ENCODE measurements at places on chromosomes 16 and 17.

DNA sequence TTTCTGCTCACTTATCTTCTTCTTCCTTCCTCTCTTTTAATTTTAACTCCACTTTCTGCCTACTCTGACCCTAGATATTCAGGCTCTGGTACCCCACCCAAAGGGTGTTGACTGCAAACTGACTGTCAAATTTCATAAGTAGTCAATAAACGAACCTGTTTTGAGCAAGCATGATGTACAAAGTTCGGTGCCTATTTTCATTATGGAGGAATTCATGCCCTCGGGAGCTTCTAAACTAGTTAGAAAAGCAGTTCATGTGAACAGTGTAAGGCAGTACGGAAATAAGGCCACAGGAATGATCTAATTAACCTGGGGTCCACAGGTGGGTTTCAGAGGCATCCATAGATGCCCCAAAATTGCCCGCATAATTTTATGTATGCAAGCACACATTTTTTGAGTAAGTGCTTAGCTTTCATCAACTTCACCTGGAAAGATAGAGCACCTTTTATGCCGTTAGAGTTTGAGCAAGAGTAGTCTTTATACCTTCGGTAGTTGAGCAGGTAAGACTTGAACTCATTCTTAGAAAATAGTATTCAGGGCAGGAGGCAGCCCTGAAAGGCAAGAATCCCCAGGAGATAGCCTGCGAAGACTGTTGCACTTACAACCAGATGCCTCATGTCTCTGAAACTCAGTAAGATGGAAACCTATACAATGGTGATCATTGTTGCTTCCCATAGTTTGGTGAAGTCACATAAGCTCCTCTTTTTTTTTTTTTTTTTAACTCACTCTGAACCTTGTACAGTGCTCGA, 36.6 kb upstream of the TBX2 start:
- no peak for DNase-seq

GRCh38 chr17:35596530-35597233, 9.6 kb downstream of the AP2B1 start:
- DNase-seq: no peak

GRCh38 chr17:83151056-83151441, 71.6 kb downstream of the METRNL start:
- no peak for DNase-seq

GRCh38 chr17:1228781-1229348, 41.4 kb upstream of the BHLHA9 start:
- DNase-seq: no peak

DNA sequence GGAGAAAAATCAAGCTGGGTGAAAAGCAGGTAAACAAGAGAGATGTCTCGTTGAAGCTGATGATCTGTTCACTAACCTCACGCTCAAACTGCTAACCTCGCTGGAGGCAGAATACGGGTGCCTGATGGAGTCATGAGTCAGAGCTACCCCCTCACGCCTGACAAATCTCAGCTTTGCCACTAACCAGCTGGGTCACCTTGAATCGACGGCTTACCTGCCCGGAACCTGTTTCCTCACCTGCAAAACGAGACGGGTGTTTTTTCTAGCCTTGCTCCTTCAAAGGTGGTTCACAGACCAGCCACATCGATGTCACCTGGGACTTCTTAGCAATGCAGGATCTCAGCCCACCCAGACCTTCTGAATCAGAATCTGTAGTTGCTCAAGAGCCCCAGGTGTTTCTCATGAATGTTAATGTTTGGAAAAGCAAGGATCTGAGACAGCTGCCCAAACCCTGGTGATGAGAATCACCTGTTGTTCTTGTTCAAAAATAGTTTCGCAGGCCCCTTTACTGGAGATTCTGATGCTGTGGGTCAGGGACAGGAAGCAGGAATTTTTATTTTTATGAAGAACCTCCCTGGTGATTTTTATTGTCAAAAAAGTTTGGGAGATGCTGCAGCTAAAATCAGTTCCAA, 56.9 kb downstream of the MARCHF10 start:
- DNase-seq: no peak

- no peak for DNase-seq
Observed at GRCh38 chr16:30016555-30017276, 5.9 kb upstream of the DOC2A start.

- no peak for DNase-seq
Observed at GRCh38 chr16:58040945-58041627, 15.5 kb downstream of the MMP15 start.

DNA sequence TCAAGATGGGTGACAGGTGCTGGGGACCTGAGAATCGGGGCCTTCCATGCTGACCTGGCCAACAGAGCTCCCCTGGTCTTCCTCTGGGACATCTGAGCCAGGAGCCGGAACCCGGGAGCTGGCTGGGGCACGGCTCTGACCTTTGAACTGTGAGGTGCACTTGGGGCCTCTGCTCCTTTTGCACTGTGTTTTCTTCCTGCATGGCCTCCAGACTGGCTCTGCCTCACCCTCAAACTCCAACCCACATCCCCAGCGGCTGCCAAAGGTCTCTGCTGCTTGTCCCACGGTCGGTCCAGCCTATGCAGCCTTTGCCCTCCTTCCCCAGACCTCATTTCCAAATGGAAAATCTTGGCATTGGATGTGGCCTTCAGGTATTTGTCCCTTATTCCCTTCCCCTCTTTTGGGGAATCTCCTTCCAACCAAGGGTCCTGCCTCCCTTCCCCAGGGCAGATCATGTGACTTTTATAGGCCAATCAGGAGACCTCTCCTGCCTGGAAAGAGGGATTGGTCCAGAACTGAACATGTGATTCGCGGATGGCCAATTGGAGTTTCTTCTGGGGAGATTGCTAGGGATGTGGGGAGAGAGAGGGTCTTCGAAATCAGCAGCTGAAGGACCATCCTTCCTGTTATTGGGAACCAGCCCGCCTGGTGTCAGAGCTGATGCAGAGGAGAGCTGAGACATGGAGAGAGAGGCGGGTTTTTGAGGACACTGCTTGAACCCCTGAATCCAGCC, 117.9 kb downstream of the CYLD start:
- no peak for DNase-seq

DNA sequence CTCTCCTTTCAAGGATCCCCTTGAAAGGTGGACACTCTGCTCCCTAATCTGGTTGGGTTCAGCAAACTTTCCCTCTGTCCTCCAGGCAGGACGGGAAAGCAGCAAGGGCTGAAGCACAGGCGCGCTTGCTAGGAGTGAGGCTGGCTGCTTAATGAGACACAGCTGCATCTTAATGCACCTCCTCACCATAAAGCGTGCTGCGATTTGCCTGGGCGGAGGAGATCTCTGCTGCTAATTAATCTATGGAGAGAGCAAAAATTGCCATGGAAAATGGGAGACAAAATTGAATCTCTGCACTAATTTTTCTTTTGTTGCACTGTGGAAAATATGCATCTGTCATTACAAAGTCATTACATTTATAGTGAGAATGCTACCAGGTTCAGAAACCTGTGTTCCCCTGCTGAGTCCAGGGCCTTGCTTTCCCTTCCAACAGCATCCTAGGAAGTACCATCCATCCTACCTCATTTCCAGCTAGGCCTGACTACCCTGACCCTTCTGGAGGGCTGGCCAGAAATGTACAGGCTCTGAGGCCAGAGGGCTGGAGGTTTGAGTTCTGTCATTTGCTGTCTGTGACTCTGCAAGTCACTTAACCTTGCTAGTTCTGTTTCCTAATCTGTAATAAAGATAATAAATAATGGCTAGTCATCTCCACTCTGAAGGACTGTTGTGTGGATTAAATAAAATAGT, 43.5 kb upstream of the BCAR1 start:
- DNase-seq: no peak

GRCh38 chr16:51137097-51137496, 14.0 kb downstream of the SALL1 start:
- DNase-seq: no peak

GRCh38 chr16:3321816-3322215, 16.5 kb downstream of the ZNF75A start:
- no peak for DNase-seq

GRCh38 chr16:71623597-71623996, 2.4 kb upstream of the MARVELD3 start:
- no peak for DNase-seq

GRCh38 chr17:48127371-48128051, 19.9 kb downstream of the SNX11 start:
- no peak for DNase-seq

DNA sequence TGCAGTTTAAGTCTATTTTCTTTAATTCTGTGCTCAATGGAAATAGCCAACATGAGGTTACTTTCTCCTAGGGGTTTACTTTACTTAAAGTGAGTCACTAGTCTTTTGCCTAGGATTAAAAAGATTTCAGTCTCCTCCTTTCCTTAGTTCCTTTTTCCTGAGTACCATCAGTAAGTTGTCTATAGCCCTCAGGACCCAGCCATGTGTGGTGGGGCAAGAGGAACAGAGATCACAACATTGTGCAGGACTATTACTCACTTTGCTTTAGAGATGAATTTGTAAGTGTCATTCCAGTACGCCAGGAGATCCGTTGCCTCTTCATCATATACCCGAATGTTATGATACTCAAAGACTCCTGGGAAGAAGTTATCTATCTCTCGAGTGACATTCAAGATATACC, 27.7 kb upstream of the CORO6 start:
- DNase-seq: no peak

DNA sequence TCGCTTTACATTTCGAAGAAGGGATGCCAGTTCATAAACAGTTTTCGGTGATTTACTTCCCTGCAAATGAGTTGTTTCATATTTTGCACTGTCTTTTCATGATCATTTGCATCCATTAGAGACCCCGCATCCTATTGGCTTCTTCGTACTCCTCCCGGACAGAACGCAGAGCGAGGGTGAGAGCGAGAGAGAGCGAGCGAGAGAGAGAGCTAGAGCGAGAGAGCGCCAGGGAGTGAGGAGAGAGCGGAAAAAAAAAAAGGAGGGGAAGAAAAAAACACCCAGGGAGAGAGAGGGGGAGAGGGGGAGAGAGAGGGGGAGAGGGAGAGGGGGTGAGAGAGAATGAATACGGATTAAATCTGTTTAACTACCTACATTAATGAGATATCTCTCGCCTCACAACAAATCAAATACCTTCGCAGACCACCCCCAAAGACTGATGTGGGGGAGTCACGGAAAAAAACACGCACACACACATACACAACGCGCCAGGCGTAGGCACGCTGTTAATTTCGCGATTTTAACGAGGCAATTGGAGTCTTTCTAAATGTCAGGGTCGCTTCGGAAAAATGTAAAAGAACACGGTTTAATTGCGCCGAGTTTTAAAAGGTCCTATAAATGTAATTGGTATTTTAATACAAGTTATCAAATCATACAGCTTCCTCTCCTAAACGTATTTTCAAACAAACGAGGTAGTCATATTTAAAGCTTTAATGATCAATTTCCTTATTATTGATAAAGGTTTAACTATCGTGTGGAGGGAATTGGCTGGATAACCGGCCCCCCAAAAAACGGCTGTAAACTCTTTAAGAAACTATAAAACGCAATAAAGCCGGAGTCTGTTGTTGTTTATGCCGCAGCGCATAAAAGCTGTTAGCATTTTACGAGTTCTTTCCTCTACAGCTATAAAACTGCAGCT, at the start of gene HOXB8:
HOXB8 (minus strand) TSS at position 246 of the 916 bp plus-strand sequence. CDS start 588 bp downstream, outside the sequence.
- no peak for DNase-seq

GRCh38 chr17:65455972-65456343, 105.5 kb downstream of the AXIN2 start:
- DNase-seq: no peak

DNA sequence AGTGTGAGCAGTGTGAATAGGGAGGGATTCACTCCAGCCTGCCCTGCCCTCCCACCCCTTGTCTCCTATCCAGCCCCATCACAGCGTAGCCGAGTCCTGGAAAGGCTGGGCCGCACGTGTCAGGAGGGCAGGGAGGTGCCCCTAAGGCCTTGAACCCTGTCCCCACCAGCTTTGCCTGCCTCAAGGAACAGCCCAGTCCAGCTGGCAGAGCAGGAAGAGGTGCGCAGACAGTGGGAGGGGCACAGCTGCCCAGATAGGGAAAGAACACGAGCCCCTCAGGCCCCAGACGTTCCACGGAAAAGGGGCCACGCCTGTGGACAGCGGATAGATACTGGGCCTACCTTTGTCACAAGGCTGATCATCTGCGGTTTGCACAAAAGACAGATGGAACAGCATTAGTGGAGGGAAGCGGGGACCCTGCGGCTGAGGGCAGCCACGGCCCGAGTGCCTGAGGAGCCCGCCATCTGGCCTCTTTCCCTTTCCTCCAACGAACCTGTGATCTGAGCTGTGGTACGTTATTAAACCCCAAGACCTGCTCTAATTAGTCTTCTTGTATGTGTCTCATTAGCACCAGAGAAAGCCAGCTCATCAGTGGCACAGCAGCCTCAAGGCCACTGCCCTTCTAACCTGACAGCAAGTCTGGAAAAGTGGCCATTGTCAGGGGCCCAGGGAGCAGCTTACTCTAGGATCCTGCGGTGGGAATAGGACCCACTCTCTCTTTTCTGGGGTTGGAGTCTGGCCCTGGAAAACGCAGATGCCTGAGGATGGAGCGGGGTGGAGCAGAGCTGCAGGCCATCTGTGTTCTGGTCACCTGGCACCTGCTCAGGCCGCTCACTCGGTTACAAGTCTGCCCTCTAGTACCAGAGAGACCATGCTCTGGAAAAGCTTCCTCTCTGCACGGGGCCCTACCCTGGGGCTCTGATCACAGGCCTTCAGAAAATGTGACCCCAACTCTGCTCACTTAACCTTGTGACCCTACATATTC, 16.3 kb downstream of the MPP3 start:
- no peak for DNase-seq

GRCh38 chr17:82414548-82415281, 3.4 kb upstream of the HEXD start:
- peak; percentile 53 for DNase-seq

DNA sequence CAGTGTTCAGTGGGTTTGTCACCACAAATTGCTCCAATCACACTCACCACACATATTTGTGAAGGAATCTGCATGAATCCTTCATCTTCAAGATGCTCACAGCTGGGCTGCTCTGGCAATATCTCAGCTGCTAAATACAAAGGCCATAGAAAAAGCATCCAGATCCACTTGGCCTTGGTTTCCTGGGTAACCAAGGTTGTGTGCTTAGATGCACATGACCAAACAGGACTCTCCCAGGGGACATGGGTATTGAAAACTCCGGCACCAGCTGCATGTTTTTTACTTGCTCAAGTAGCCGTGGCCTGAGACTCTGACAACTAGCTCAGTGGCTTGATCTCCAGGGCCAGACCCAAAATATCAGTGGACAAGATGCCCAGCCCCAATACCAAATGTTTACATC, 131.3 kb downstream of the CBLN1 start:
- no peak for DNase-seq
